ENCODE measurements at places on chromosomes 4 and X.

DNA sequence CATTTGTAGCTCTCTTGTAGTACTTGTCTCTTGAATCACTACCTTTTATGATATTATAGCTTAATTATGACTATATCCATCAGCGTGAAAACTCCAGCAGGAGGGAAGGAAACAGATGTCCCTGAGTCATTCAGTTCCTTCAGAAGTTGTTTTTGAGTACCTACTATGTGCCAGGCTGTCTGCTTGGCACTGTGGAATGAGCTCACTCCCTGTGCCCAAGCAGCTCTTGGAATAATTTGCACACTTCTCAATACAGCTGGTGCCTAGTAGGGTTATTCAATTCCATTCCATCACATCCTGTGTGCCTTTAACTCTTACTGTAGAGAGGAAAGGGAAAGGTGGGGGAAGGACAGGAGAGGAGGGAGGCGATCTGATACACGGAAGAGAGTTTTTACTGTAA lies 77.1 kb downstream of the NFKB1 start:
- DNase-seq = no peak

DNA sequence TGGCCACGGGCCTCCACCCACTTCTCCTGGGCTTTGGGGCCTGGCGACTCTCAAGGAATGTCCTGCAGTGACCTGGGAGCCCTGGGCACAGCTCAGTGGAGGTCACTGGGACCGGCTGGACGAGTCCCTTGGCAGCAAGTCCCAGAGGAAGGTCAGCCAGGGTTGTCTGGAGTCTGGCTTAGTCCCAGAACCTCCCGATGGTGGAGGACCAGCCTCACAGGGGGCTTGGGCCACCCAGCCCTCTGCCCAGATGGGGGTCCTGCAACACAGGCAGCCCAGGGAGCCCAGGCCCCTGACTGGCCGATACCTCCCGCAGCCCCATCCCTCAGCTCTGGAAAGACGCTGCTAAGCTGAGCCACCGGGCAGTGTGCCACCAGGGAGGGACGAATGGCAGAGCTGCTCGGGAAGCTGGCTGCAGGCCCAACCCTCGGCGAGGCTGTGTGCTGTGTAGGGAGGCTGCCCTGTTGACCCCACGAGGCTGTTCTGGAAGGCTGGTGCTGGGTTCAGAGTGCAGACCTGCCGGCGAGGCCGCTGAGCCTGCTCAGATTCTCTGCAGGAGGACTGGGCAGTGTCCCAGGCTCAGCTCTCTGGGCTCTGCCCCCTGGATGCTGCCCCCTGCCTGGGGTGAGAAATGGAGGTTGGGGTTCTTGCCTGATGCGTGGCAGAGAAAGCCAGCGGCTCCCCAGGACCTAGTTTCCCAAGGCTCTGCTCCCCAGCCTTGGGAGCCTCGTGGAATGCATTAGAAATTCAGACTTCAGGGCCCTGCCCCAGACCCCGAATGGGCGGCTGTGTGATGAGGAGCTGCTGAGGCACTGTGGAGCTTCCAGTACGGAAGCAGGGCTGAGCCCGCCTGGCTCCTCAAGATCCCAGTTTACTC lies 61.7 kb downstream of the ADRA2C start:
- peak; percentile 24 for DNase-seq

GRCh38 chrX:112279940-112280339 lies 197.4 kb upstream of the TRPC5 start:
- no peak for DNase-seq

GRCh38 chr4:9949573-9949972 lies 71.7 kb downstream of the SLC2A9 start:
- DNase-seq = no peak

DNA sequence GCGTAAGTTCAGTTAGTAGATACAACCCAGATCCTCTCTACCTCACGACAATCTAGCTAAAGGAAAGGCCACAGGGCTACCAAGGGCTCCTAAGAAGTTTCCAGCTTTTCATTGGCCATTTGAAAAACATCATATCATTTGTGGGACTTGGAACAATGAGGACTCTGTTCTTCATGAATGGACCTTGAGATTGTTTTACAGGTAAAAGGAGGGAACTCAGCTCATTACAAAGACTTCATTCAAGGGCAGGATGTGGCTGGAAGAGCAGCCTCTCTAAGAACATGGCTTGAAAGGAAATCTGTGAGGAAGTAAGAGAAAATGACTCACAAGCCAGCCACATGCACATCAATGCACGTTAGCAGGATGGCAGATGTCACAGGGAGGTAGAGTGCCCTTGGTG lies 105.9 kb upstream of the SLC7A11 start:
- no peak for DNase-seq

GRCh38 chr4:95601356-95601755 lies 52.6 kb upstream of the UNC5C start:
- DNase-seq = no peak

- DNase-seq = no peak
Observed at GRCh38 chr4:148097801-148098200, 344.4 kb downstream of the NR3C2 start.

DNA sequence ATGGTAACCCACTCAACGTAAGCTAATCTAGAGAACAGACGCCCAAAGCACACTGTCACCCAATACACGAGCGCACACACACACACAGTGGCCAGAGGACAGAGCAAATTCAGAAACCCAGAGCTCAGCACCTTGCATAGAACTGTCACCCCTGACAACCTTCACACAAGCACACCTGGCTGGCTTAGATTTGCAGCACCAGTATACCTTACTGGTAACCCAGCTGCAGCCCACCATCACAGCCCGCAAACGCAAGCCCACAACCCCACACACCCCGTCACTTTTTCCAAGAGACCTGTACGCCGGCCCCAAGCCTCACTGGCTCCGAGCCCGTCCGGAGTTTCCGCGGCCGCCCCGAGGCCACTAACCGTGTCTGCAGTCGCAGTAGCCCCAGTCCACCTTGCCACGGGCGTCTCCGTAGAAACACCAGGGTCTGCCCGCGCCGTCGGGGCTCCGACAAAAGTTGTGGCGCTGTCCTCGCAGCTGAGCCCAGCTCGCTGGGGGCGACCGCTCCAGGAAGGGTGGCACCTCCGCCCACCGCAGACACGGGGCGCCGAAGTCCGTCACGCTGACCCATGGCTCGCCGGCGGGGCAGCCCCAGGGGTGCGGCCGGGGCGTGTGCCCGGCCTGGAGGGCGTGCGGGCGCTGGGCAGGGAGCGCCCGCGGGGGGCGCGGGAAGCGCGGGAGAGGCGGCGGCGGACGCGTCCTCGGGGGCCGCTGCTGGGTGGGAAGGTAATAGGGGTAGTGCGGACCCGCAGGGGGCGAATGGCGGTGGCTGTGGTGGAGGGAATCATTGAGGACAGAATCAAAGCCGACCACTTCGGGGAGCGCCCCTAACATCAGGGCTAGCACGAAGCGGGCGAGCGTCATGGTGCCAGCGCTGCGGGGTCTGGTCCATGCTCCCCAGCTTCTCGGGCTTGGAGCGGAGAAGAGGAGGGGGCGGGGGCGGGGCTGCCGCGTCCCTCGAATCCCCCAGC lies 664 bp downstream of the PRSS12 start:
- DNase-seq = no peak

DNA sequence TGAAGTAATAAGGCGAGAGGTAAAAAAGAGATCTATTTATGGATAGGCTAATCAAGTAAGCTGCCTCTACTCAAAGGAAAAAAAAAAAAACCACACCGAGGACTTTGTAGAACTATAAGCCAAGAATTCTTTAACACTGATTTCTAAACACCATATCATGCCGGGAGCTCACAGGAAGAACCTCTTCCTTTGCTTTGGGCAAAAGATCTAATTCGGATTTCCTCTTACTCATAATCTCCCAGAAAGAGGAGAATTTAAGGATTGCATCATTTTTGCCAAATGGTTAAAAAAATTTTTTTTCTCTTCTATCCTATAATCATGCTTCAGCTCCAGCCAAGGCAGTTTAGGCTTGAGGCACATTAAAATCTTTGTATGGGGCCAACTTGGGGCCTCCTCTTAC lies 95.5 kb downstream of the ZNF827 start:
- DNase-seq = no peak

GRCh38 chrX:27797575-27797974 lies 10.2 kb upstream of the MAGEB10 start:
- no peak for DNase-seq

GRCh38 chr4:137635601-137636000 lies 103.3 kb upstream of the PCDH18 start:
- no peak for DNase-seq

DNA sequence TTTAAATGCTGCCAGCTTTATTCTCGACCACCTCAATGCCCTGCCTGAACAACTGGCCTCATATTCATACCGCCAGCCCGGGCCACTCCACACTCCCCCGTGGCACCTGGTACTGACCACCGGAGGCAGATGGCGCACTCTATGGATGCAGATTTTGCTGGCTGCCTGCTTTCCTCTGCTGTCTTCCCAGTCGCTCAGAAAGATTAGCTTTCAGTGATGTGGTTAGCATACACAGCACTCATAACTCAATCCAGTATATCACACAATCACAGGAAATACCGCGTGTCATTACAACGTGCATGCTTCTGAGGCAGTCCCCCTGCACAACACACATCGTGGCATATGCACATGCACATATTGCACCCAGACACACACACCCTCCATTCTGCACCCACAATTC lies 147.2 kb upstream of the BCOR start:
- no peak for DNase-seq

DNA sequence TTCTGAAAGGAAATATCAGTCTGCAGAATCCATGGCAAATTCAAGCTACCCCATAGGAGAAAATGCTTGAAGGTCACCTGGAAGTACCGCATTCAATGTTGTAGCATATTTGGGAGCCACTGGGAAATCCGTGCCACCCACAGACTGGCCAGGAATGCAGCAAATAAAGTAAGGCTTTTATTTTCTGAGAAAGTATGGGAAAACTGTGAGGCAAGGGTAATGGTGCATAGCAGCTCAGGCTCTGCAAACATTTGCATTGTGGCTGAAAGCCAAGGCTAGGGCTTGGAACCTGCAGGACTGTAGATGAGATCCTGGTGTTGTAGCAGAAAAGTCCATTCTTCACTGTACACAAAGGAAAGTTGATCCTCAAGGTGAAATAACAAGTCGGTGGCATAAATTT lies 450.9 kb upstream of the NR3C2 start:
- no peak for DNase-seq

GRCh38 chrX:71536285-71536684 lies 3.4 kb downstream of the OGT start:
- DNase-seq = no peak

- DNase-seq = no peak
Observed at GRCh38 chr4:158652920-158653319, 18.8 kb downstream of the C4orf46 start.

DNA sequence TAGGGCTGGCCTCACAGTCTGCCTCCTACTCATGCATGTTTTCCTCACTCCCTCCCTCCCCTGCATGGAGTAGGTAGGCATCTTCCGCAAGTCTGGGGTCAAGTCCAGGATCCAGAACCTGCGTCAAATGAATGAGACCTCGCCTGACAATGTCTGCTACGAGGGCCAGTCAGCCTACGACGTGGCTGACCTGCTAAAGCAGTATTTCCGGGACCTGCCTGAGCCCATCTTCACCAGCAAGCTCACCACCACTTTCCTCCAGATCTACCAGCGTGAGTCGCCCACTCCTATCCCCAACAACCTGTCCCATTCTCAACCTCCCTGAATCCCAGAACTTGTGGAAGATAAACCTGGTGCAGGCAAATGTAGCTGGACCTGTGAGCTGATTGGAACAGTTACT lies 73.4 kb downstream of the STARD8 start:
- DNase-seq = no peak

DNA sequence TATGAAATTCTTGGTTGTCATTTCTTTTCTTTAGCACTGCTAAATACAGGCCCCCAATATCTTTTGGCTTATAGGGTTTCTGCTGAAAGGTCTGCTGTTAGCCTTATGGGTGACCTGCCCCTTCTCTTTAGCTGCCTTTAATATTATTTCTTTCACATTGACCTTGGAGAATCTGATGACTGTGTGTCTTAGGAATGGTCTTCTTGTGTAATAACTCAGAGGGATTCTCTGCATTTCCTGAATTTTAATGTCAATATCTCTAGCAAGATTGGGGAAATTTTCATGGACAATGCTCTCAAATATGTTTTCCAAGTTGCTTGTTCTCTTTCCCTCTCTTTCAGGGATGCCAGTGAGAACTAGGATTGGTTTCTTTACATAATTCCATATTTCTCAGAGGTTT lies 292.4 kb downstream of the SLC7A11 start:
- no peak for DNase-seq

- no peak for DNase-seq
Observed at GRCh38 chr4:33831442-33832066, 2412.8 kb downstream of the ARAP2 start.

DNA sequence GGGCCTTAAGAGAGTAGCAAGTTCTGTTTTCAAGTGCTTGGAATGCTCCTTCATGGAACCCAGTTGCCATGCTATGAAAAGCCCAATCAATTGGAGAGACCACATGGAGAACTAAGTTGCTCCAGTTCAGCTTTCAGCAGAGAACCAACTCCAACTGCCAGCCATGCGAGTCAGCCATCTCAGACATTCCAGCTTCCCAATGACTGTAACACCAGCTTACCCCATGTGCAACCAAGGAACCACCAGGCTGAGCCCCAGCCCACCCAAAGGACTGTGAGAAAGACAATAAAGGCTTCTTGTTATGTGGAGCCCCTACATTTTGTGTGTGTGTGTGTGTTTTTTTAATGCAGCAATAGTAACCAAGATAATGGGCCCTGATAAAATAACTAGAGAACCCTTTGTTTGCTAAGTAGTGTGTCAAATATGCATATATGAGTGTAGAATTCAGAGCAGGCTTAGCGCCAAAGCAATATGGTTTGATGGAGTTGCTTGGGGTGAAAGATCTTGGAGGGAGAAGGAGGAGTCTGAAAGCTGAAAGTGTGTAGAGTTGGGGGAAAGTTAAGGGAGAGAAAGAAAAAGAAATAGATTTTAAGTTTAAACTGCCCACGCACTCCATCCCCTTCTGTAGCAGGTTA lies 35.0 kb upstream of the CCKAR start:
- DNase-seq = no peak

GRCh38 chr4:60913002-60913401 lies 287.1 kb upstream of the ADGRL3 start:
- DNase-seq = no peak

DNA sequence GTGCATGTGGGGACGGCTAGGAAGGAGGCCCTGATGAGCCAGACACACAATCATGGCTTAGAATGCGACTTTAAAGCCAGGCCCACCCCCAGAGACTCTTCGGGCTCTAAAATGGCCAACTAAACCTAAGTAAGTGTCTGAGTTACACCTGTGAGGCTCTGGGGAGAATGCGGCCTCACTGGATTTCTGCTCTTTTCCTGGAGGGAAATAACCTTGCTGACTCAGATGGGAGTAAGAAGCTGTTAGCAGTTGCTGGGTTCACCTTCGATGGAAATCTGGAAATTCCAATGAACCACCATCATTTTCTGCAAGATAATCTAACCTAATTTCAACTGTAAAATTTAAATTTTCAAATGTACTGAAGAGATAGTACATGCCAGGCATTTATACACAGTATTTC lies 97.6 kb upstream of the MAML3 start:
- DNase-seq = no peak

DNA sequence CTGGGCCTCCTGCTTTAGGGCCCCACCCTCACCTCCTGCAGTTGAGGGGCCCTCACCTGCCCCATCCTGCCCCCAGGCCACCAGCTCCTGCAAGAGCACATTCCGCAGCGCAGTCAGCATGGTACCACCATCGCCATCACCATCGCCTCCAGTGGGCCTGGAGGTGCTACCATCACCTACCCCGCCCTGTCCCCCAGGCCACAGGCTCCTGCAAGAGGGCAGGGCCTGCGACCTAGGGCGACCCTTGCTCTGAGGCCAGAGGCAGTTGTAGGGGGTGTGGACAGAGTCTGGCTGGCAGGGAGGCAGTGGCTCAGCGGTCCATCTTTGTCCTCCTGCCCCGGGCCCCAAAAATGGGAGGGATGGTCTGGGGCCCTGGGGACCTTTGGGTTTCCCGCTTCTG lies 3.9 kb upstream of the HAUS7 start:
- no peak for DNase-seq
